ENCODE measurements at places on chromosomes 11 and 22.

- no peak for DNase-seq
Observed at GRCh38 chr11:28836285-28837081, 728.3 kb downstream of the METTL15 start.

- no peak for DNase-seq
Observed at GRCh38 chr22:23622634-23623033, 9.5 kb downstream of the DRICH1 start.

DNA sequence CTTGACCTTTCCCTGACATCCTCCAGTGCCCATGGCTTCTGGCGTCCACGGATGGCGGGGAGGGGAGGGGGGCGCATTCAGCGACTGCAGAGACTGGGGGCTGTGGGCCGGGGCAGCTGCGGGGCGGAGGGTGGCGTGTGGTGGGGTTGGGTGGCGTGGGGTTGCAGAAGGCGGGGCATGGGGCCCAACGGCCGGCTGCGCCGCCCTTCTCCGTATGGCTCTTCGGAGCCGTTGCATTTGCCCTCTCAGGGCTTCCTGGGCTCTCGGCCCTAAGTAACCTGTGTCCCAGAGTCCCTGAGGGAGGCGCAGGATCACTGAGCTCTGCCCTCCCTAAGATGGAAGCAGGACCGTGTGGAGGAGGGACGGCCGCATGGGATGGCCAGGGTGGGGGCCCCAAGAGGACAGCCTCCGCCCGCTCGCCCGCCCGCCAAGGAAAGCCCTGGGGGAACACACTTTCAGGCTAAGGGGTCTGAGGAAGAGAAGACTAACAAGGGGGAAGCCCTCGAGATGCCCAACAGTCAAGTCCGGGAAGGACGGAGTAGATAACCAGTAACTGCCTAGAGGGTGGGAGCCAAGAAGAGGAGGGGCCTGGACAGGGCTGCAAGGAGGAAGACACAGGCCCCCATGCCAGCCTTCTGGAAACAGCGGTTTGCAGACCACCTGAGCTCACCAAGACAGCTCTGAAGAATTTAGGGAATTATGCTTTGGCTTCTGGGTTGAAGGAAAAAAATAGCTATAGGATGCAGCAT lies 9.2 kb upstream of the AIFM3 start:
- DNase-seq = no peak

DNA sequence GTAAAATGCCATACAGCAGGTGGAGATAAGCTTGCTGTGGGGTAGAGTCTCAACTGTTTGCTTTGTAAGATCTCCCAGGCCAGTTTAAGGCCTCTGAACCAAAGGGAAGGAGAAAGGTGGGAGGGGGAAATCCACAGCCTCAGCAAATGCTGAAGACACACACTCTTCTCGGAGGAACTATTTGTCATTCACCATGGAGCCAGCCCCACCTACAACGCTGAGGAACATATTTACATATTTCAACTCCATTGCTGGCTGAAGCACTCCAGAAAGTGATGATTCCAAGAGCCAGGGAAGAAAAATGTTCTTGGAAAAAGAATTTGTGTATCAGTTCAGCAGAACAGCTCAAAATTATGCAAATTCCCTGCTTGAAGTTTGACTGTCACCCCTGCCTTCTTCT lies 6.5 kb downstream of the TENM4 start:
- no peak for DNase-seq

DNA sequence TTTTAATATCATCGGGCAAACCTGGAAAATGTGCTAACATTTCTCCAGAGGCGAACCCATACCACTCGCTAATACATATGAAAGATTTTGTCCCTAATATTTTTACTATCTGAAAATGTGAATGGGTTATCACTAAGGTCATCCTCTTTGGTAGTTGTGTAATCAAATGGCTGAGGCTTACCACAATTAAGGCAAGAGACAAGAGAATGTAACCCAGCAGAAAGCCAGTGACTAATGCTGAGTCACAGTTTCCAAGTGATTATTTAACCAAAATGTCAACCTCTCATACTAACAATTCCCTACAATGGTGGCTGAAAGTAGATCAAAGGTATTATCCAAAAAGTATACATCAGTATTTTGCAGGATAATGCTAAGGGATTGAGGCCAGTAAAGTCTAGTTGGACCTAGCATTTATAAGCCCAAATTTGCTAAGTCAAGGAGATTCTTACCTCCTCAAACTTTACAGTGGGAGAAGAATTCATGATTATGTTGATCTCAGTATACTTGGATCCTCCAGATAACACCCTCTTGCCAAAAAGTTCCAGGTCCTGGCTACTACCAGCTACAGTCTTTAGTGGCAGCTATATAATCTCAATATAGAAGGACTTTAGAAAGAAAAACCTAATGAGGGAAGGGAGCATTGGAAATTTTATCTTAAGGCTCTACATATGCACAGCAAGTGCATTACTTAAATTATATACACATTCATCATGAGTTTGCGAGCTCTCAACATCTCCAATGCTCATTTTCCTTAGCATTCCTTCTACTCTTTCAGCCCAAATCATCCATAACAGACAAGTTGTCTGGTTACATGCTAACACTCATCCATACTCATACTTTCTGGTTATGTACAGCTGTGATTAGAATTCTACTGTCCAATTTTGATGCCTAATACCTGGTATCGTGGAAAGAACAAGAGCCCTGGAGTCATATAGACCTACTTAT lies 25.4 kb downstream of the SIK3 start:
- no peak for DNase-seq

GRCh38 chr22:17921871-17922821 lies 102.2 kb downstream of the MICAL3 start:
- DNase-seq = no peak

DNA sequence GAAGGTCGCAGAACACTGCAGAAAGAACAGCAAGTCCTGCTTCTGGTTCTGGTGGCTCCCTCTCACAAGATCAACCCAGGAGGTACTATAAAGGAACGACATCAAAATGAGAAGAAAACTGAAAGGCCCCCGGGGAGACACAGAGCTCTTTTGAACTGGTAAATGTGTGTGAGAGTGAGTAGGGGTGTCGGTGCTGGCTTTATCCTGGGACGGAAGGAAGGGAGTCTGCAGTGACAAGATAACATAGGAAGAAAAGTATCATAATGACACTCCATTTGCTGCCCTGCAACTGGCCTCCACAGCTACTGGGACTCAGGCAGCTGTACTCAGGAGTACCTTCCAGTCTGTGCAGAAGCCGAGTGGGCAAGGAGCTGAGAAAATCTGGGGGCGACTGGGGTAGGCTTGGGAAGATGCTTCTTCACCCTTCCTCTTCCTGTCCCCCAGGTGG lies 60.9 kb downstream of the ENTHD1 start:
- DNase-seq = peak; percentile 1

DNA sequence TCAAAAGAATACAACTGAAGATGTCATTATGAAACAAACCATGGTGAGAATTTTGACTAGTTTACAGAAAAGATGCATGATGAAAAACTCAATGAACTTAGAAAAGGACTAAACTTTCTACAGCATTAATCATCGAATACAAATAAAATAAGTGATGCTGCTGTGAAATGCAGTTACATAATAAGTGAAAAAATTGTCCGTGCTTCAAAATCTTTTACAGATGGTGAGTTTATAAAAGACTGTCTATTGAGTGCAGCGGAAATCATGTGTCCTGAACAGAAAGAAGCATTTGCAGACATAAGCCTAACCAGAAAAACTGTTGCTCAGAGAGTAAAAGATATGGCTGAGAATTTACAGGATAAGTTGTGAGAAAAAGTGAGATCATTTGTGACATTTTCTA lies 33.8 kb downstream of the NEAT1 start:
- DNase-seq = no peak

Data from naive thymus-derived CD8-positive, alpha-beta T cell (primary cell).